ENCODE measurements at places on chromosomes 16 and 17.

- no peak for DNase-seq
Observed at GRCh38 chr17:35684055-35684802, 47.2 kb upstream of the RASL10B start.

GRCh38 chr17:80948019-80948975 is 43.3 kb upstream of the CHMP6 start:
- no peak for DNase-seq

GRCh38 chr17:45846646-45847045 is 2.0 kb downstream of the SPPL2C start:
- no peak for DNase-seq

GRCh38 chr17:44982113-44982702 is 14.1 kb upstream of the C1QL1 start:
- DNase-seq: no peak

DNA sequence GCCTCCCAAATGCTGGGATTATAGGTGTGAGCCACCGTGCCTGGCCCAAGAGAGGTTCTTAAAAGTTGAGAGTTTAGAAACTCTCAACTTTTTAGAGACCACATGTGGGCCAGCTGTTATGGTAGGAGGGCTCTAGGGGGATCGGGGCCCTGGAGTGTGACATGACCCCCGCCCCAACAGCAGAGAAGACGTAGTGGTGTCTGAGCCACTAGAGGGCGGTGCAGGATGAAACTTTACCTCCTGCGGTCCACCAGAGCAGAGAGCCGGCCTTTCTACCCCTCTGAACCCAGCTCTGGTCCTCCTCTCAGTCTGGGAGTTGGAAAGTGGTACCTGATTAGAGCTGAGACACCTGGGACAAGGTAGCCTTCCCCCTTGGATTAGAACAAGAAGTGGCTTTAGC is 7.4 kb downstream of the CDK5RAP3 start:
- DNase-seq: peak; percentile 20

GRCh38 chr17:21467196-21467595 is 91.0 kb downstream of the KCNJ12 start:
- DNase-seq: no peak

- no peak for DNase-seq
Observed at GRCh38 chr17:970364-970763, 9.2 kb downstream of the NXN start.

DNA sequence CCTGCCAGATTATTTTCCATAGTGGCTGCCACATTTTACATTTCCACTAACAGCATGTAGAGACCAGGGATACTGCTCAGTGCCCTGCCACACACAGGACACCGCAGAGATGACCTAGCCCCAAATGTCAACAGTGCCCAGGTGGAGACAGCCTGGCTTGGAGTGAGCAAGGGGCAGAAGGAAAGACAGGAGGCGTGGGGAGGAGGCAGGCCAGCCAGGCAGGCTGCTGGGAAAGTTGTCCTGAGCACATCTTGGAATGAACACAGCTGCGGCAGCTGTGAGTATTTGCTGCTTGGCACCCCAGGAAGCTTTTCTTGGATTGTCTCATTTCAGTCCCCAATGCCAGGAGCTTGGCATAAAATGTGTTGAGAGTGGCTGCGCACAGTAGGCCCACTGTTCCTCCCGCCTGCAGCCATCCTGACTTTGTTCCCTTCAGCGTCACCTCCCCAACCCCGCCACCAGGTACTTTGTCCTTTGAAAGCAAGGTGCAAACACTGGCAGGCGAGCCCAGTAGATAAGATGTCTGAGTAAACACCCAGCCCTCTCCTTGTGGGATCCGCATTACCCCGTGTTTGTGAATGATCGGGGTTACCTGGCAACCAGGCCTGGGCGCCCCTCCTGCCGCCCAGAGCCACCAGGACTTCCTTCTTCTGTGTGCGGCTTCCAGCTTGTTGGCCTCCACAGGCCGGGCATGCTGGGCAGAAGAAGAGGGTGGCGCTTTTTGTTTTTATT is 114.0 kb downstream of the CMIP start:
- no peak for DNase-seq

DNA sequence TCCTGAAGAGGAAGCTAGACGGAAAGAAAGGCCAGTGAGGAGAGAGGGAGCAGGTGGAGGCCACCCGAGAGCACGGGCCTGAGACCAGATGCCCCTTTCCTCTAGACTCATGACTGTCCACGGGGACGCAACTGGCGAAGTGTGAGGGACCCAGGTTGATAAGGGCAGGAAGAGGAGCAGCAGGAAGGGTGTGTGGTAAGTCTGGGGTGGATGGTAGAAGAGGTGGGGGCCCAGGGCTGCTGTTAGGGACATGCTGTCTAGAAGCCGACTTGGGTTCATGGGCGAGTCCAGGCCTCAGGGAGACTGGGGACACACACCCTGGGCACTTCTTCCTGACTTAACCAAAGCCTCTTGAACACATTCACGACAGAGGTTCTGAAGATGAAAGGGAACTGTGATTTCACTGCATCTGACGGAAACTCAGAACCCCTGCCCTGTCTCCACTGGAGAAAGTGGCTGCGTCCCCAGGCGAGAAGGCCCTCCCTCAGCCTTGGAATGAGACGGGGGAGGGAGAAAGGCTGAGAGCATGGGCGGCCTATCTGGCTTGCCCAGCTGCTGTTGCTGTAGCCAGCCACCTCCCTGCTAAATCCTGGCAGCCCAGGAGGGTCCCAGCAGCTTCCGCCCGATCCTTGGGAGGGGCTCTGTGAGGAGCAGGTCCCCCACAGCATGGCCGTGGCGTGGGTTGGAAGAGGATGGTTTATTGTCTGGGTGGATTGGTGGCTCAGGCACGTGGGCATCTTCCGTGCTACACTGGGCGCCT is 6.0 kb downstream of the HIC1 start:
- DNase-seq: no peak

- no peak for DNase-seq
Observed at GRCh38 chr17:77637818-77638575, 320.5 kb upstream of the TNRC6C start.

DNA sequence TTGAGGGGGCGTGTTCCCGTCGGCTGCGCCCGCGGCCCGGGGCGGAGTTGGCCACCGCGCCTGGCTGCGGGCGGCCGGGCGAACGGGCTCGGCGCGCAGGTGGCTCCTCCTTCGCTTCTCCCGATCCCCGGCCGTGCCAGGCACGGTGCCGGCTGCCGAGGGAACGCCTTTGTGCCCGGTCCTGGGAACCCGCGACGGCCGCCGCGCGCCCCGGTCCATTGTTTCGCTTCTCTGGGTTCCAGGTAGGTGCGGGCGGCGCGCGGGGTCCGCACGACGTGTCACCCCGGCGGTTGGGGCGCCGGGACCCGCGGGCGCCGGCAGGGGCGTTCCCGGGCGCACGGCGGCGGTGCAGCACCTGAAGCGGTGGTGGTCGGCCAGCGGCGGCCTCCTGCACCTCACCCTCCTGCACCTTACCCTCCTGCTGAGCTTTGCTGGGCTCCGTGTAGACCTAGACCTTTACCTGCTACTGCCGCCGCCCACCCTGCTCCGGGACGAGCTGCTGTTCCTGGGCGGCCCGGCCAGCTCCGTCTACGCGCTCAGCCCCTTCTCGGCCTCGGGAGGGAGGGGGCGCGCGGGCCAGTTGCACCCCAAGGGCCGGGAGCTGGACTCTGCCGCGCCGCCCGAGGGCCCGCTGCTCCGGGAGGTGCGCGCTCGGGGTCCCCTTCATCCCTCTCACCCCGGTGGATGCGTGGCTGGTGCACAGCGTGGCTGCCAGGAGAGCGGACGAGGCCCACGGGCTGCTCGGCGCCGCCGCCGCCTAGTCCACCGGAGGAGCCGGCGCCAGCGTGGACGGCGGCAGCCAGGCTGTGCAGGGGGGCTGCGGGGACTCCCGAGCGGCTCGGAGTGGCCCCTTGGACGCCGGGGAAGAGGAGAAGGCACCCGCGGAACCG is 99.9 kb downstream of the EFCAB13 start:
- peak; percentile 0 for DNase-seq

DNA sequence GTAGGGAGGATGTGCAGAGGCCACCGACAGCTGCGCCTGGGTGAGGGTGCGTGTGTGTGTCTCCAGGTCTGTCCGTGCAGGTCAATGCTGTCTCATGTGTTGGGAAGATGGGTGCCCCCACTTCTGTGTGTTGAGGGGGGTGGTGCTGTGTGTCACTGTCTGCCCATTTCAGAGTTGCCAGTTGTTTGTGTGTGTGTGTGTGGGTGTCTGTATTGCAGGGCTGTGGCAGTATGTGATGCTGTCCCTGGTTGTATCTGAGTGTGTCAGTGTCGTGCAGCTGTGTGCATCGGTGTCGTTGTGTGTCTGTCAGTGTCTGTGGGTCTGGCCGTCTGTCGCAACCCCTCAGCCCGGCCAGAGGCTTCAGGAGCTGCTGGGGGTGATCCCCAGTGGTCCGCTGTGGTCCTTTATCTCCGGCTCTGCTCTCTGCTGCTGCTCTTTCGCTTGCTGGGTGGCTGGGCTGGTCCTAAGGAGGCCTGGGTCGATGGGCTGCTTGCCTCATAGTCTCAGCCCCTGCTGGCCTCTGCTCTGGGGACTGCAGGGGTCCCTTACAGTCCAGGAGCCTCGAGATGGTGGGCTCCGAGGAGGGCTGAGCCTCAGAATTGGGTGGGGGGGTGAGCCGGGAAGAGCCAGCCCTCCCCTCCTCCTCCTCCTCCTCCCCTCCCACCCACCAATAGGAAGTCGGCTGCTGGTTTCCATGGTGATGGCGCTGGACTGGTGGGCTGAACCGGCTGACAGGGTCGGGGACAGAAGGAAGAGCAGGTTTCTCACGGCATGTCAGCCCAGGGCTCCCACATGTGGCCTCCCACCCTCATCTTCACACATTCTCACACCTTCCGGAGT is at the start of gene TSPOAP1:
Gene TSPOAP1 (minus strand): TSS at position 601 of the 840 bp plus-strand sequence. CDS start 875 bp downstream, outside the sequence.
- peak; percentile 80 for DNase-seq

GRCh38 chr16:21986692-21987246 is 14.1 kb downstream of the PDZD9 start:
- no peak for DNase-seq

- no peak for DNase-seq
Observed at GRCh38 chr16:67430977-67431774, at the start of gene HSD11B2. Gene HSD11B2, plus strand, starts transcription at chr16:67431121. Its CDS starts 128 bp downstream, at chr16:67431249.

- no peak for DNase-seq
Observed at GRCh38 chr17:35906926-35907637, 23.5 kb downstream of the RDM1 start.

DNA sequence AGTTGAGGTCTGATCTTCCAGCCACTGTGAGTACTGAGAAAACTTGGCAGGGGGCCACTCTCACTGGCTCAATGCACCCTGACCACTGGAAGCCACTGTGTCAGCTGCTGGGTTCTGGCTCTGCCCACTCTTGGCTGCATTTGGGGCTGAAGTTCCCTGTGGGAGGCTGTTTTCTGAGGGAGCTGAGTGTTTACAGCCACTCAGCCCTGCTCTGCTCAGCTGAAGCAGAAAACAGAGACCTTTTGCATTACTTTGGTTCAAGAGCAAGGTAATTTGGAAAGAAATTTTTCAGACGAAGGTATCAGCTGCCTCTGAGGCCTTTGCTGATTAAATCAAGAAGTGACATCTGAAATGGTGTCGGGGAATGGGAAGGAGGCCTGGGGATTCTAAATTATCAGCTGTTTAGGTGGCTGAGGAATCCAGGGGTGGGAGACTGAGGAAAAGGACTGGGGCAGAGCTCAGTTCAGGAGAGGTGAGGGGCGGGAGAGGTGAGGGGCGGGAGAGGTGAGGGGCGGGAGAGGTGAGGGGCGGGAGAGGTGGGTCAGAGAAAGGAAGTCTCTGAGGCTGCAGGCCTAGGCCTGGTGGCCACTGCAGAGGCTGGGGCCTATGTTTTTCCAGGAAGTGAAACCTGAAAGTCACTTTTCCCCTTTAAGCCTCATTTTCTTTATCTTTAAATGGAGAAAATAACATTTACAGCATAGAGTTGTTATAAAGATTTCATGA is at the start of gene ACSM5:
Gene ACSM5 (plus strand): TSS at position 137 of the 723 bp plus-strand sequence. CDS start 1,951 bp downstream, outside the sequence.
- no peak for DNase-seq

GRCh38 chr16:87140211-87141200 is 176.7 kb downstream of the C16orf95 start:
- DNase-seq: no peak

GRCh38 chr17:47957591-47958490 is at the start of gene PRR15L:
Gene PRR15L, minus strand, starts transcription at chr17:47957883. Its CDS starts 4,649 bp downstream, at chr17:47953234.
- DNase-seq: no peak

DNA sequence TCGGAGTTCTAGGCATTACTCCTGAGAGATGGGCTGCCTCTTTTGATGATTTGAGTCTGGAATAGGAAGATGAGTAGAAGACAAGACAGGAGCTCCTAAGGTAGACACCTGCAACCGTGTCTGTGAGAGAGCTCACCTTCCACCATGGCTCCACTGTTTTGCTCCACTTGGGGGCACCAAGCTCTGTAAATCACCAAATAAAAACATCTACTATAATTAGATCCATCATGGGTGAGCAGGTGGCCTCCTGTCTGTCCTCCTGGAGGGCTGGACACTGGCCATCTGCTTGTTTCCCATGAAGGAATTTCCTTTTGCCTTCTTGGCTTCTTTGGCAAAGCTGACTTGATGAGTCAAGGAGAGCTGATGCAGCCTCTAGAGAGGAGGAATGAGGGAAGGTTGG is 179.0 kb downstream of the HAPSTR1 start:
- DNase-seq: no peak

- DNase-seq: no peak
Observed at GRCh38 chr17:61235827-61236197, 163.8 kb upstream of the TBX2 start.

- no peak for DNase-seq
Observed at GRCh38 chr17:39676198-39676819, 8.1 kb downstream of the PNMT start.

DNA sequence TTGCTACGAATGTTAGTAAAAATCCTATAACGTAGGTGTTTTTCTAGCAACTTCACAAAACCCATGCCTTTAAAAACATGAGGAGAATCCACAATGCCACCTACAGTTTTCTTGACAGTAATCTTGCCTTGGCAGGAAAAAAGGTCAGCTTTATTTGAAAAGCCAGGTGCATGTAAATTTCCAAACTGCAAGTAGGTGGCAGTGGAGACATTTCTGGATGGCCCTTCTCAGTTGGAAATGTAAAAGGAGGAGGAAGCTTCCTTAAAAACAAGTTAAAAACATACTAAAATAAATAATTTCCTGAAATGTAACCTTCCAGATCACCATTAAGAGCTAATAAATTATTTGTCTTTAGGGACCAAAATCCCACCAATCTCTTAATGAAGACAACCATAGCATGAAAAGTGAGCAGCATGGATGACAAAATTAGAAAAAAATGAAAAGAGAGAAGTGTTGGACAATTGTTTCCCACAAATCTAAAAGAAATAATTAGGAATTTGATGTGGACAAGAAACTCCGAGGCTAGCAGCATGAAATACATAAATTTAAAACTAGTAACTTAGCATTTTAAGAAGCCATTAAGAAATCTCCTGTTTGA is 152.2 kb downstream of the SNX11 start:
- no peak for DNase-seq

DNA sequence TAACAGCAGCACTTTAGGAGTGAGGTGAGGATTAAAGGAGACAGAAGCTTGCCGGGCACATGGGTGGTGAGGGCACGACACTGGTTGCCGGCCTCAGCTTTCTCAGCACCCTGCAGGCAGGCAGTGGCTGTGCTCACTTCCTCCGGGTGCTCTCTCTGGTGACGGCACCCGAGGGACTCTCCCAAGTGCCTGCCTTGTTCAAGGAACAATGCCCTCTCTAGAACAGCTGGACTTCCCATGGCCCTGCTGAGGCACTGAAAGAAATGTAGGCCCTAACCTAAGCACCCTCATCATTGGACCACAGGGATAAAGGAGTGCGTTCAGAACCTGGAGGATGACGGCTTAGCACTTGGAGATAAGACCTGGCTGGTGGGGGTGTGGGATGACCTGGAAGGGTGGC is 72.7 kb downstream of the N4BP1 start:
- no peak for DNase-seq

Measured in activated CD4-positive, alpha-beta T cell treated with anti-CD3 and anti-CD28 coated beads for 24 hours (primary cell).